ENCODE measurements at places on chromosomes 2 and 18. TPM values are rescaled to one million over a fixed set of nuclear protein-coding genes. Genes with fewer than 3 reads are reported as not detected.

The DSC3 gene
- total RNA-seq = 0.85 TPM

DNA sequence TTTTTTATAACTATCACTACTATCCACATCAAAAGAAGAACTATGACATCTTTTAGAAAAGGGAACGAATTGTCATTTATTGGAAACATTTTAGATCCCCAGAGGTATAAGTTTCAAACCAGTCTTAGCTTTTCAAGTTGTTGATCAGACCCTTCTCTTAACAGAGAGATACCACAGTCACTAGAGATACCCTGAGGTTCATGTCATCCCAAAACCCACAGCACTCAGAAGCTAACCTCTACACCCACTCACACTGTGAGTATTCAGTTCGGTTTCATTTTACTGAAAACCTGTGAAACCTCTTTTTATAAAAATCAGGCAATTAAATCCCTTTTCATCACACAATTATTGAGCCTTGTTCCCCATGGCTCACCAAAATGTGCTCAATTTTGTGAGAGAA is 156.2 kb downstream of the DTNA start:
- DNase-seq = no peak

DNA sequence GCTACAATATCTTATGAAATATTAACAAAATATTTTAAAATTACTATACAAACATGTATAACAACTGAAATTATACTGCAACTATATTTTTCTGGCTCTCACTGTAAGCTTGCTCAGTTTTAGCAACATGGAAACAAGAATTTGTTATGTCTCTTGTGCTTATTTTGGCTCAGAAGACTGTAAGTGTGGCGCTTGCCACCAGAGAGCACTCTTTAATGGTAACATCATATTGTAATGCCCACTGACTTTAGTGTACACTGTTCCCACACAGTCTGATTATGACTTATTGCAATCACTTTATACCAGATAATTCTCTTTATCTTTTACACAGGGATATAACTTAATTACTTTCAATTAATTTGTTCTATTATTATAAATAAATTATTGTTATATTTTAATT is 1500.6 kb upstream of the TMEFF2 start:
- no peak for DNase-seq

GRCh38 chr2:229107601-229108000 is 163.5 kb downstream of the PID1 start:
- DNase-seq = no peak

- no peak for DNase-seq
These were observed 203.1 kb downstream of the INSIG2 start for GRCh38 chr2:118291251-118291880.

DNA sequence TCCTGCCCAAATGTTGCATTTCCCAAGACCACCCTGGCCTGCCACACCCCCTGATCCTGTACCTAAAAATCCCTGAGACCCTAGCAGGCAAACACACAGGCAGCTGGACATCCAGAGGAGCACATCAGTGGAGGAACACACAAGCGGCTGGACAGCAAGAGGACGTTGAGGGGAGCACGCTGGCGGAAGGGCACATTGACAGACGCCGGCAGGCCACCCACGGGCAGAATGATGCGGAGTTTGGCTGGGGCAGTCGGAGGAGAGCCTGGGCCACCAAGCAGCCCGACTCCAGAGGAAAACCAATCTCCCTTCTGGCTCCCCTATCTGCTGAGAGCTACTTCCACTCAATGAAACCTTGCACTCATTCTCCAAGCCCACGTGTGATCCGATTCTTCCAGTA is 47.7 kb downstream of the EMX1 start:
- DNase-seq = no peak
